ENCODE measurements at places on chromosomes 4 and X. TPM values are rescaled to one million over a fixed set of nuclear protein-coding genes. Genes with fewer than 3 reads are reported as not detected.

The PHOX2B gene
- not detected for total RNA-seq

The F11 gene
- total RNA-seq, result 20.5 TPM

The DAPP1 gene
- 15.1 TPM for total RNA-seq

The LEF1 gene
- total RNA-seq, result 4.3 TPM

The HEPH gene
- 11.4 TPM for total RNA-seq

The SPANXC gene
- not detected for total RNA-seq

The CNGA1 gene
- 0.53 TPM for total RNA-seq

DNA sequence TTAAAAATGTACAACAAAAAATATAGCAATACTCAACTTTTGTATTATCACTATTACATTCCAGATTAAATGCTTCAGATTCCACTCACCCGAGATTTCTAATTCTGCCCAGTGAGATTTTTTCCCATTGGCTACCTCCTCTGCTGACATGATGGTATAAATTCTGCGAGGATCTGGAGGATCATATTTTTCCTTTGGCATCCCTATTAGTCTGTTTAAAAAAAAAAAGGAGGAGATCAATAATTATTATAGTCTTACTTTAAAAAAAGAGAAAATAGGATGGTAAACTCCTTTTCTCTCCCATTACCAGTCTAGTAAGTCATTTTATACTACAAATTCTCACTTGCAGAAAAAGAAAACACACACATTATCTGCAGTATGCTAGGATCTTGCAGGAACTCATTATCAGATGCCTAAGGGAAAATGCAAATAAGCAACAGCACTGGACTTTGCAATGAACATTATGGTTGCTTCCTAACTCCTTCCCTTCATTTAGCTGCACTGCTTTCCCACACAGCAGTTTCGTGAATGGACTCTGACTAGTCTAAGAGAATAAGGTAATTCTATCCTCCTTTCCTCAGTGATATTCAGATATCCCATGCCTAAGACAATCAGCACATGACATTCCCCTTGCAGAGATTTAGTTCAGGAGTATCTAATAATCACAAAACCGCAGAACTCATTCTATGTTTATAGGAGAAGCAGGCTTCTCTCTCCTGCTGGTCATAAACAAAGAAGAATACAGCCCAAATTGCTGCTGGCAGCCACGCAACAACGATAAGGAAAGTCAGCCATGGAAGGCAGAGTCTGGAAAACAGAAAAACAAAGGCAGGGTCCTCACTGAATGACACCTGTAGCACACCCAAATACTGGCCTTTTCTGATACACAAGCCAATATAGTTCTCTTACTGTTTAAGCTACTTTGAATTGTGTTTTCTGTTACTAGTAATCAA is 42.7 kb downstream of the CNOT6L start:
- no peak overlapping the region for H3K4me3 ChIP-seq
- H3K27ac ChIP-seq, result no peak overlapping the region
- H3K36me3 ChIP-seq, result peaks cover 42% of the 10 kb centered on the region
- no peak for DNase-seq
- no peaks in the 10 kb centered on the region for H3K27me3 ChIP-seq

GRCh38 chrX:155112171-155112570 is 40.9 kb downstream of the BRCC3 start:
- H3K4me1 ChIP-seq, result no peaks in the 10 kb centered on the region
- H3K27me3 ChIP-seq, result no peaks in the 10 kb centered on the region
- peaks cover 9% of the 10 kb centered on the region for H3K36me3 ChIP-seq
- no peak overlapping the region for H3K4me3 ChIP-seq
- no peak overlapping the region for H3K27ac ChIP-seq
- no peak for DNase-seq

DNA sequence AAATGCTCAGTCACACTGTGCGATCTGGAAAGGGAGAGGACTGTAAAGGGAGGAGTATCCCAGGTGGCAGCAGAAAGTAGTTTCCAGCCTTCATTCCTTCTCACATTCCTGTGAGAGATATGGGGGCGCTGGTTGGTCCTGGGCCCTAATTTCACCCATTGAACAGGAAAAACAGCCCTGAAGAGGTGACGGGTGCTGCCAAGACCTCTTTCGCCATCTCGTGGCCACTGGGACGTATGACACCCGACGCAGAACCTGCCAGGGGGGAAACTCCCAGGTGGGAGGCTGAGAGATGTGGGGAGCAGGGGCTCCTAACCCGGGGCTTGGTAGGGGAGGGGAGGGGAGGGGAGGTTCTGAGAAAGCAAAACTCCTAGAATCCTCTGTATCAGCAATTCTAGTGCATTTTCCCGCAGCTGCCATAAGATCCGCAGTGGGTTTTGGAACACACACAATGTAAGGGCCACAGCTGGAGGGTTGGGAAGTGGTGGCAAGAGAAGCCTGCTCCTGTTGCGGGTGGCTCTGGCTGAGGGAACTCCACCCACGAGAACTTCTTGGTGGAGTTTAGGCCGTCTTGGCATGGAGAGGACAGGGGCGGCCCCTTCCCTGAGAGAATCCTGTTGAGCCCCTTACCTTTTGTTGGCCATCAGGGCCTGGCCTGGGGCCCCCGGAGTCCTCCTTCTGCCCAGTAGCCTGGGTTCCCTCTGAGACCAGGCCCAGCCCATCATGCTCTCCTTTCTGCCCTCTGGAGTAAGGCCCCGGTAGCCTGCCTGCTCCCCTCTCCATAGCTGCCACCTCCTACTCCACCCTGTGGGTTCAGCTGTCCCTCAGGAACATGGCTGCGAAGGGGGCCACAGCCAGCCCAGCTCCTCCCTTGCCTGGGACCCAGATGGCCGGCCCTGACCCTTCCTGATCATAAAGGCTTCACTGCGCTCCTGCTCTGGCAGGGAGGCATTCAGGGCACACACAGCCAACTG is 134.1 kb downstream of the OR13H1 start:
- no peak overlapping the region for H3K27ac ChIP-seq
- H3K27me3 ChIP-seq, result no peaks in the 10 kb centered on the region
- no peak overlapping the region for H3K4me3 ChIP-seq
- no peak for DNase-seq
- no peaks in the 10 kb centered on the region for H3K36me3 ChIP-seq
- H3K4me1 ChIP-seq, result no peaks in the 10 kb centered on the region

DNA sequence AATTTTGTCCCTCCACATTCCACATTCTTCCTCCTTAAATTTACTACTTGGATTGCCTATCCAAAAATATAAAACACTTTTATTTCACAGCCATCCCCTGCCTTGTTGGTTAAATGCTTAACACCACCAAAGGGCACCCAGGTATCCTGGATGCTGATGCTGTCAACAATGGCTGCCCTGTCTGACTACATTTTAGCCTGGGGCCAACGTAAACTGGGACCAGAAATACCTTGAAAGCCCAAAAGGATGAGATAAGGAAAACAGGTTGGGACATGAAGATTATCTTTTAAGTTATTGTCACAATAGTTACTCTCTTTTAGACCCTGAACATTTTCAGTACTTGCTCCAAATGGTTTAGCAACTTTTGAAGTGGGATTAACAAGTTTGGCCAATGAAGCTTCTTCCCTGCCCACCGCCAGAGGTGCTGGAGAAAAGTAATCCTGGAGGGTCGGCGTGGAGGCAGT is 775 bp upstream of the YIPF6 start:
- peaks cover 9% of the 10 kb centered on the region for H3K4me1 ChIP-seq
- no peaks in the 10 kb centered on the region for H3K27me3 ChIP-seq

- H3K27me3 ChIP-seq, result no peaks in the 10 kb centered on the region
- no peak for DNase-seq
- no peak overlapping the region for H3K27ac ChIP-seq
- no peaks in the 10 kb centered on the region for H3K36me3 ChIP-seq
- no peaks in the 10 kb centered on the region for H3K4me1 ChIP-seq
These were observed 14.2 kb upstream of the MID1 start for GRCh38 chrX:10634392-10635161.

- no peak overlapping the region for H3K4me3 ChIP-seq
- H3K27ac ChIP-seq, result no peak overlapping the region
- peaks cover 10% of the 10 kb centered on the region for H3K4me1 ChIP-seq
- H3K27me3 ChIP-seq, result peaks cover 94% of the 10 kb centered on the region
- H3K36me3 ChIP-seq, result no peaks in the 10 kb centered on the region
These were observed 916 bp upstream of the POU4F2 start for GRCh38 chr4:146637621-146638332.

GRCh38 chr4:16235209-16235608 is 8.9 kb upstream of the TAPT1 start:
- no peak for DNase-seq
- peaks cover 6% of the 10 kb centered on the region for H3K4me1 ChIP-seq
- no peak overlapping the region for H3K4me3 ChIP-seq
- no peaks in the 10 kb centered on the region for H3K36me3 ChIP-seq
- no peaks in the 10 kb centered on the region for H3K27me3 ChIP-seq

GRCh38 chr4:72604324-72604723 is 35.3 kb upstream of the ADAMTS3 start:
- H3K27ac ChIP-seq, result no peak overlapping the region
- no peaks in the 10 kb centered on the region for H3K36me3 ChIP-seq
- no peak overlapping the region for H3K4me3 ChIP-seq
- no peaks in the 10 kb centered on the region for H3K4me1 ChIP-seq
- no peaks in the 10 kb centered on the region for H3K27me3 ChIP-seq

DNA sequence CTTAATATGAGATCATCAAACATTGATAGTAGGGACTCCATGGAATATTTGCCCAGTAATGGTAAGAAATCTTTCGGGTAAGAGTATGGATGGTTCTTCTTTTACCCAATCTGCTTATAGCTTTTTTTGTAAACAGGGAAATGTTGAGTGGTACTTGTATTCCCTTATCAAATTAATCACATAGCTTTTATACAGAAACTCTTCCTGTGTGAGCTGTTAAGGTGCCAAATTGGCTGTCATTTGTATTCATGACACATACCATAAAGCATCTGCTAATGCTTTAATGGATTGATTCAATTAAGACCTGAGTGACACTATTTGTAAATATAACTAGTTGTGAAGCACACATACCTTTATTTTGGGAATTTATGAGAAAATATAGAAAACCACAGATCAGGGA is 34.2 kb downstream of the KLF3 start:
- H3K27me3 ChIP-seq, result no peaks in the 10 kb centered on the region
- DNase-seq, result no peak
- no peak overlapping the region for H3K27ac ChIP-seq

- H3K27ac ChIP-seq, result no peak overlapping the region
- no peak for DNase-seq
- H3K4me1 ChIP-seq, result no peaks in the 10 kb centered on the region
- H3K27me3 ChIP-seq, result no peaks in the 10 kb centered on the region
- H3K36me3 ChIP-seq, result no peaks in the 10 kb centered on the region
These were observed 19.1 kb upstream of the CXCL11 start for GRCh38 chr4:76055016-76055415.

- H3K4me1 ChIP-seq, result no peaks in the 10 kb centered on the region
- no peak overlapping the region for H3K4me3 ChIP-seq
- no peak for DNase-seq
- H3K36me3 ChIP-seq, result no peaks in the 10 kb centered on the region
- no peak overlapping the region for H3K27ac ChIP-seq
- no peaks in the 10 kb centered on the region for H3K27me3 ChIP-seq
These were observed 183.9 kb downstream of the SNCA start for GRCh38 chr4:89653012-89653411.

Data from lower lobe of right lung (tissue), 2 donors.